Brain pericyte (primary cell): ENCODE measurements at places on chromosomes 12 and 14.

DNA sequence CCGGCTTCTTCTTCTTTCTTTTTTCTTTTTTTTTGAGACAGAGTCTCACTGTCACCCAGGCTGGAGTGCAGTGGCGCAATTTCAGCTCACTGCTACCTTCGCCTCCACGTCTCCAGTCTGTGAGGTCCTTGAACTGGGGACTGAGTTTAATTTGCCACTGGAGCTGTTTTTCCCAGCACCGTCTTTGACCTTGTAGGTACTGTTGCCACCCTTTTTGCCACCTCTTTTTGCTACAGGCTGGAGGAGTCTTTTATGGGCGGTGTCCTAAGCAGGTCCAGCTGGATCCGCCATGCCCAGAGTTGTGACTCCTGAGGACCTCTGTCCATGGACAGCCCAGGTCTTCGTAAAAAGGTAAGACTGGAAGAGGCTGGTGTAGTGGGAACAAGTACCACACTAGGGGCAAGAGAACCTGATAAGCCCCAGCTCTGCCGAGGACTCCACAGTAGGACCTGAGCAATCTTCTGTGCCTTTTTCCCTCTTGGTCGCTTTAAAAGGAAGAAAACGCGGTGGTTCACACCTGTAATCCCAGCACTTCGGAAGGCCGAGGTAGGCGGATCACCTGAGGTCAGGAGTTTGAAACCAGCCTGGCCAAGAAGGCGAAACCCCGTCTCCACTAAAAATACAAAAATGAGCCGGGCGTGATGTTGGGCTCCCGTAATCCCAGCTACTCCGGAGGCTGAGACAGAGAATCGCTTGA is 946 bp downstream of the RNU4-2 start:
- DNase-seq: no peak

DNA sequence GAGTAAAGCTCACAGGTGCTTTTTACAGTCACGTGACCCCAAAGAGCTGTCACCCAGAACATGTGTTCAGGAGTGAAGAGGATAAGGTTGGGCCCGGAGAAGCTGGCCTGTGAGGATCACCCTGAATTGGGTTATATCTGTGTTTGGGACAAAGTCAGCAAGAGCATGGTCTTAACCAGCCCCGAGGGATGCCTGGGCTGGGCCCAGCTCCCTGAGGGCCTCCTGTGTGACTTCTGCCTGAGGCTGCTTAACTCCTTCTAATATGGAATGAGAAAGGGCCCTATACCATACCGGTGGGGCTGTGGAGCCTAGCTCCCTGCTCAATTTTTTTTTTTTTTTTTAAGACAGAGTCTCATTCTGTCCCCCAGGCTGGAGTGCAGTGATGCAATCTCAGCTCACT is 2.5 kb downstream of the CDCA4 start:
- DNase-seq: no peak

DNA sequence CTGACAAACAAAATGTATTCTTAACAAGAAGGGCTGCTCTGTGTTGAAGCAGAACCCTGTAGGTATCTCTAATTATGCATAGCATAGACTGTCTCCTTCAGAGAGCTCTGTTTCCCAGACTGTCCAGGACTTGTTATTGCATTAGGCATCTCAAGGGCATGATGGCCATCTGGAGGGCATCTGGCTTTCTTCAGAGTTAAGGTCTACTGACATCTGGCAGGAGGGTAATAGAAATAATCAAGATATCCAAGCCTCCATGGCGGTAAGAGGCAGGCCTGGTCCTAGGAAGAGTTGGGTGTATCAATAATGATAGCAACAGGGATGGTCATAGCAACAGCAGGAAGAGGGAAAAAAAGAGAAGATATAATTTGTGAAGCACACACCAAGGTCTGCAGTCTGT is 161.2 kb downstream of the TTC8 start:
- DNase-seq: no peak

DNA sequence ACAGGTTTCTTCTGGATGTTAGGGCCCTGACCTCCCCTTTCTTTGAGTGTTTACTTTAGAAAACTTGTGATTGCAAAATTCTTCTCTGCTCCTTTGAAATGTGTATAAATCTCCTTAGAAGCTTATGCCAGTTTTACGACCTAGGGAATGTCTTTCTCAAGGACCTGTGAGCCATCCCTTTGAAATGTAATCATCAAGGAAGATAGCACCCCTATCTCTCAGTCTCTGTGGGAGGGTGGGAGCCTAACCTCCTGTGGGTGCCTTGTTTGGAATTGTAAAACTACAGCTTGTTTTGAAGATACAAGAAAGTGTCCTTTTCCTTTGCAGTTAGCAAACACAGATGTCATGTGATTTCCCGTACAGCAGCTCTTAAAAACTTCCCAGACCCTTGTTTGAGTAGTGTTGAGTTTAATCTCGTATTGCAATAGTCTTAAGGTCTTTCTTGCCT is 3.3 kb downstream of the OR10AD1 start:
- DNase-seq: no peak

- no peak for DNase-seq
These were observed 17.0 kb downstream of the NOC4L start for GRCh38 chr12:132161036-132161781.

DNA sequence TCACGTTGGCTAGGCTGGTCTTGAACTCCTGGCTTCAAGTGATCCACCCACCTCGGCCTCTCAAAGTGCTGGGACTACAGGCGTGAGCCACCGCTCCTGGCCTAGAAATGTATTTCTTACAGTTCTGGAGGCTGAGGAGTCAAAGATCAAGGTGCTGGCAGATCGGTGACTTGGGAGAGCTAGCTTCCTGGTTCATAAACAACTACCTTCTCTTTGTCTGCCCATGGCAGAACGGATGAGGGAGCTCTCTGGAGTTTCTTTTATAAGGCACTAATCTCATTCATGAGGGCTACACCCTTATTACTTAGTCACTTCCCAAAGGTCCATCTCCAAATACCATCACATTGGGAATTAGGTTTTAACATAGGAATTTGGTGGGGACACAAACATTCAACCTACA is 38.9 kb downstream of the SLC17A8 start:
- DNase-seq: no peak

GRCh38 chr12:88113871-88114270 is 28.0 kb downstream of the CEP290 start:
- DNase-seq: no peak

DNA sequence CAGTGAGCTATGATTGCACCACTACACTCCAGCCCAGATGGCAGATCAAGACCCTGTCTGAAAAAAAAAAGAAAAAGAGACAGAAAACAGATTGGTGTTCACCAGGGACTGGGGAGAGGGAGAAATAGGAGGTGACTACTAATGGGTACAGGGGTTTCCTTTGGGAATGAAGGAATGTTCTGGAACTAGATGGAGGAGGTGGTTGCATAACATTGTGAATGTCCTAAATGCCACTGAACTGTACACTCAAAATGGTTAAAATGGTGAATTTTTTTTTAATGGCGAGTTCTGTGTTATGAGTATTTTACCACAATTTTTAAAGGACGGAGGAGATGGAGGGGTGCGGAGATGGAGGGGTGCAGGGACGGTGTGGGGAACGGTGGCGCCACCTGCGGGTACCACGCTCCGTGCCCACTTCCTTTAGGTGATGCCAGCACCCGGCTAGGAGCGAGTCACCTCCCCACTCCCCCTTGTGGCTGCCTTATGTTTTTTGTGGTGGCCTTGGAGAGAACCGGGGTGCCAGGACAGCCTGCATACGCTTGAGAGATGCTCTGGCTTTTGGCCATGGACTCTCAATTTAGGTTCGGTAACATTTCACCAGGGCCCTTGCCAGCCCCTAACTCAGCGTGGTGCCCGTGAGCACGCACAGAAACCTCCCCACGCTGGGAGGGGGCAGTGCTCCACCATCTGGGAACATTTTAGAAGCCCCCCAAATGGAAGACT is 16.1 kb downstream of the UBC start:
- DNase-seq: no peak

- no peak for DNase-seq
These were observed 24.5 kb downstream of the SAMD4A start for GRCh38 chr14:54591461-54591860.

GRCh38 chr12:105457026-105457425 is 126.5 kb downstream of the C12orf75 start:
- no peak for DNase-seq

DNA sequence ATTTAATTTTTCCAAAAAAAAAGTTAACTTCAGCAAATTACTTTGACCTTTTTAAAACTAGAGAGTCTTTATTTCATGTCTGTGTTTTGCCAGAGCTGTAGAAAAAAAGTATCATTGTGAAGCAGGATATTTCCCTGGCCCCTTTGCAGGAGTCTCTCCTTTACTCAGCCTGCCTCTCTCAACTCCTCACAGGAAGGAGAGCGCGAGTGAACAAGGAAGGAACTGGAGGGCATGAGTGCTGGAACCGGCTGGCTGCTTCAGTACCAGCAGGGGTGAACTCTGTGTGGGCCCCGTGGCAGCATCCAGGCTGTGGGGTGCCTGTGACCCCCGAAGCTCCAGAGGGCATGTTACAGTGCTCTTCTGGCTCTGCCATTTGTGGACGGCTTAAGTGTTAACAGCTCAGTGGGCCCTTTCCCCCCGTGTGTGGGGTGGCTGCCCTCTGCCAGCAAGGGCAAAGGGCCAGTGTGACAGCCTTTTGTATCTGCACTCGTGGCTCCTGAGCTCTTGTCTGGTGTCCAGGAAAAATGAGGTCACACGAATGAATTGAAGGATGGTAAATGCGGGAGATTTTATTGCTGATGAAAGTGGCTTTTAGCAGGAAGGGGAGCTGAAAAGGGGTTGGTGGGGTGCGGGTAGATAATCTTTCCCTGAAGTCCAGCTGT is 76.6 kb upstream of the KCNH3 start:
- no peak for DNase-seq

DNA sequence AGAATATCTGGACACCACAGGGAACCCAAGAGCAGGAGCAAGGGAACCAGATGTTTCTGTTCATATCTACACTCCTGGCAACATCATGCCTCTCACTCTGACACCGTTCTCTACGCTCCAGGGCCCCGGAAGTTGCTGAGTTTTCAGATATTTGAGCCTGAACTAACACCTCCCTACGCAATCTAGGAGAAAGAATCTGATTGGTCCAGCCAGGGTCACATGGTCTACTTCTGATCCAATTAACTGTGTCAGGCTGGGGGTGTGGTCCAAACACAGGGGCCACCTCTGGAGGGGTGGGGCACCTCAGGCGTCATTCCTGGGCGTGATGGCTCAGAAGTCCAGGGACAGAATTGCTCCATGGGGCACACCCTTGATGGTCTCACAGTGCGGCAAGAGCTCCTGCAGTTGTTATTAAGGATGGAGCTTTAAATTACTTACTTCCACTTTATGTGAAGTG is 165.5 kb downstream of the PTPN11 start:
- no peak for DNase-seq

DNA sequence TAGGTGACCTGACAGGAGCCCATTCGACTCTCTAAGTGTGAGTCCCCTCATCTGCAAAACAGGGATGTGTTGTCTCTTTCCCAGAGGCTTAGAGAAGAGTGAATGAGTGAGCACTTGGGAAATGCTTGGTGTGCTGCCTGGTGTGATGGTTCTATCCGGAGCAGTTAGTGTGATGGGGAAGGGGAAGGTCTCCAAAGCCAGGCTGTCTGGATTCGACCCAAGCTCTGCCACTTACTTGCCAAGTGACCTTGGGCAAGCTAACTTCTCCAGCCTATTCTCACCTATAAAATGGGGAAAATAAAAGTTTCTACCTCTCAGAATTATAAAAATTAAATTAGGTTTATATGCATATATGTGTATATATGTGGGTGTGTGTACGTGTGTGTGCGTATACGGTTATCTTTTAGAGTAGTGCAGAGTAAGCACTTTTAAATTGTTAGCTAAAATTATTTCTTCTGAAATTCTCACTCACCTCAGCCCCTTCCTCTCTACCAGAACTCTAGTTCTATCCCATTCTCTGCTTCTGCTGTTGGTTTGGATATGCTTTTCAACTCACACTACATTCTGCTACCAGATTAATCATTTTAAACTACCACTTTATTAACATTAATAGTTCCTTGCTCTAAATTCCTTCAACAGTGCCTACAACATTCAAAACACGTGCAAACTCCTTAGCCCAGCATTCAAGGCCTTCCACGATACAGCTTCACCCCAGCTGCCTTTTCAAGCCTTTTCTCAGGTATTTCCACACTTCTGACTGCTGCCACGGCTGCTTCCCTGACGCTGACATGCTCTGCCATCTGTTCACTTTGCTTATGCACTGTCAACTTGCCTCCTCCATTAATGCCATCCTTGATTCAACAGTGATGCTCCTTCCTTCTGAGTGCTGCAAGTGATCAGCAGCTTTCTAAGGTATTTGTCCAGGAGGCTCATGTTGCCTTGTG is 55.3 kb downstream of the DICER1 start:
- no peak for DNase-seq

DNA sequence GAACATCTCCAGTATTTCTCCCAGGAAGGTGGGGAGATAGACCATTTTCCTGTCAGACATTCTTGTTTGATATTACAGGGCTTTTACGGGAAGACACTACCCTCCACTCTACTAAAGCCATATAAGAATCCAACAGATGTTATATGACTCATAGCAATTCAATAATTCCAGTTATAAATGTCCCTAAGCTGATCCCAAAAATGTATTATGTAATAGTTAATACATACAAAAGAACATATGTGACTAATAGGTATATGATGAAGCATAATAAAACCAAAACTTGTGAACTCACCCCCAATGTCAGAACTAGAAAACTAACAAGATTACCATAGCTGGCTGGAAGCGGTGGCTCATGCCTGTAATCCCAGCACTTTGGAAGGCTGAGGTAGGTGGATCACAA is 84.2 kb downstream of the EFCAB11 start:
- DNase-seq: no peak

GRCh38 chr12:6896846-6897435 is 7.7 kb upstream of the LRRC23 start:
- DNase-seq: no peak

- no peak for DNase-seq
These were observed 255.3 kb downstream of the AEBP2 start for GRCh38 chr12:19694627-19695026.

- no peak for DNase-seq
These were observed 259.0 kb upstream of the E2F7 start for GRCh38 chr12:77324416-77324762.

- DNase-seq: no peak
These were observed 43.9 kb downstream of the CCDC88C start for GRCh38 chr14:91373591-91374254.

- DNase-seq: no peak
These were observed 551.2 kb upstream of the SEL1L start for GRCh38 chr14:82084813-82085212.
